M059J (cell line): ENCODE measurements at places on chromosomes 1 and 21.

DNA sequence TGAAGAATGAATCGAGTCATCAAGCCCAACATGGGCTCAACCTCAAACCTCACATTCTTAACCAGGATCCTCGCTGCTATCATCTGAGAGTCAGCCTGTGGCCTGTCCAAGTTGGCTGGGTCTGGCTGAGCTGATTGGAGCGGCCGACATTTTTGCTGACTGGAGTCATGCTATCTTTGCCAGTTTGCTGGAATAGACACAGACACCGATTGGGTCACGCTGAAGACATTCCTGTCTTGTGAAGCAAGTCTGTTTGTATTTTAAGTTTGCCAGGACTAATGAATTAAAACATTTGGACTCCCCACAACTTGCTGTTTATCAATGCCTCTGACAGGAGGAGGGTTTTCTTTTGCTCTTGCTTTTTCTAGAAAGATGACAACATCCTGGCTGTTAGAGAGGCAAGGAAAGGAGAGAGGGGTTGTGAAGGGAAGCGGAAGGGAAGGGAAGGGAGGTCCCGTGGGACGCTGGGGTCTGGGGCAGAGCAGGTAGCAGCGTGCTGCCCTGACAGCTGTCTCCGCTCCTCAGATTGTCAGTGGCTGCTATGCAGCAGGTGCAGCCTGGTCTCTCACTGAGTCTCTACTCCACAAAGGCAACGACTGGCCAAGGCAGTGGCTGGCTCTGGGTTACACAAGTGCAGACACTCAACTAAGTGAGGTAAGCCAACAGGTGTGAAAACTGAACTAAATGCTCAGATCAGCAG is at the start of gene MAP3K7CL:
Gene MAP3K7CL (plus strand): TSS at position 375 of the 700 bp plus-strand sequence. CDS start 2,701 bp downstream, outside the sequence.
- peak; percentile 100 for DNase-seq

DNA sequence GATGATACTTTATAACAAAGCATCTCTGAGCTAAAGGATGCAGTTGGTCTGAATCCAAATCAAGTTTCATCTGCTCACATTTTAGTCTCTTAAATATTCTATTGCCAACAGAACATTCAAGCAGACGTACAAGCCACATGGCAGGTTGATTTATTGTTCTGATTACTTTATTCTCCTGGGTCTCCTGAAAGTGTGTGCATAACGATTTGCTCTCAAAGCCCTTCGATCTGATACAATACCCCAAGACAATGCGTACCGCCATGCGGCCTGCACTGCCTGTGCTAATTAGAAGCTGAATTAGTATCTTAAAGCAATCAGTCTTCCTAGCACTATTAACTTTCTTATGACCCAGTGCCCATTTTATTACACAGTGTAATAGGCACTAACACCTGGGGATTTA is 56.9 kb downstream of the FHAD1 start:
- no peak for DNase-seq

DNA sequence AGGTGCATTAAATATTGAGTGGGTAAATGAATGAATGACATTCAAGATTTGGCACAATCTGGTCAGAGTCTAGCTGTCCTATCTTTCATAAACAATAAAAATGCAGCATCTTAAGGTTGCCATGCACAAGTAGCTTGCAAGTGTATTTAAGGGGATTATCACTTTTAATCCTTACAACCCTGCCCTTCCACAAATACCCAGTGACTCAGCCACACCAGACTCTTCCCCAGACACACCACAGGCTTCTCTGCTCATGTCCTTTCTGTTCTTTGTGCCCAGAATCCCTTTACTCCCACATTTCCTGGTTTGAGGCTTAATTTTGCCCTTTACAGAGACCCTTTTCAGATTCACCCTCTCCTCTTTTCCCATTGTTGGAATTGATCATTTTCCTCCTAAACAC is 59.8 kb downstream of the KIRREL1 start:
- peak; percentile 25 for DNase-seq

- no peak for DNase-seq
These were observed 72.8 kb downstream of the MORN1 start for GRCh38 chr1:2318314-2319278.
